ENCODE measurements at places on chromosomes 11 and 22.

DNA sequence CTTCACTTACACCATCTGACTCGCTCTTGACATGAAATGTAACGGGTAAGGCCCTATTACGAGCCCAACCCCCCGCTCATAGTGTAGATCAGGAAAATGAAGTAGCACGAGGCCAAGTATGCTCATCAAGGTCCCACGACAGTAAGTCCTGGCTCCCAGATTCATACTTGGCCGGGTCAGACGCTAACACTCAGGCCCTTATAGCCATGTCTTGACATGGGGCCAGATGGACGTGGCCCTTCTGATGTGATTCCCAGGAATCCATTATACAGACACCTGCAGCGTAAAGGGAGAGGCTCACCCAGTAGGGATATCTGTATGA lies 175.1 kb downstream of the CEP164 start:
- no peak overlapping the region for H3K4me3 ChIP-seq
- H3K27me3 ChIP-seq, result peaks cover 70% of the 10 kb centered on the region
- H3K4me1 ChIP-seq, result no peaks in the 10 kb centered on the region
- no peak for DNase-seq

- H3K36me3 ChIP-seq, result peaks cover 33% of the 10 kb centered on the region
- no peaks in the 10 kb centered on the region for H3K27me3 ChIP-seq
- peak overlapping the region; percentile 95 for H3K4me3 ChIP-seq
- H3K27ac ChIP-seq, result peak overlapping the region; percentile 22
- H3K4me1 ChIP-seq, result peaks cover 76% of the 10 kb centered on the region
Measured at GRCh38 chr11:102448869-102449224, 3.7 kb downstream of the TMEM123 start.

DNA sequence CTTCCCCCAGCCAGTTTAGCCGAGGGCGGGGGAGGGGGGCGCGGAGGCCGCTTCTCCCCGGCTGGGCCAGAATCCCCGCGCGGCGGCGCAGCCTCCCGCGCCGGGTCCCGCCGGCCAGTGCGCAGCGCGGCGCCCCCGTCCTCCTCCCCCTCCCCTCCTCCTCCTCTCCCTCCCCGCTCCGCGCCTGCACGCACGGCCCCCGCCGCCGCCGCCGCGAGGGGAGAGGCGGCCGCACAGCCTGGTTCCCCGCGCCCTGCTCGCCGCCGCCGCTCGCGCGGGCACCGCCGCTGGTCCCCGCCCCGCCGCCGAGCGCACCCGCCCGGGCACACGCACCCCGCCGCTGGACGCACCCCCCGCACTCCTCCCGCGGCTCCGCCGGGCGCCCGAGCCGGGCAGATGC lies at the start of gene FLRT1:
Gene FLRT1 (plus strand): TSS at position 356 of the 400 bp plus-strand sequence. CDS start 80,337 bp downstream, outside the sequence.
- peaks cover 52% of the 10 kb centered on the region for H3K27me3 ChIP-seq
- peak within 1 kb of the TSS; percentile 64 for H3K4me3 ChIP-seq
- peaks cover 1% of the 10 kb centered on the region for H3K36me3 ChIP-seq
- no peak within 1 kb of the TSS for H3K27ac ChIP-seq

DNA sequence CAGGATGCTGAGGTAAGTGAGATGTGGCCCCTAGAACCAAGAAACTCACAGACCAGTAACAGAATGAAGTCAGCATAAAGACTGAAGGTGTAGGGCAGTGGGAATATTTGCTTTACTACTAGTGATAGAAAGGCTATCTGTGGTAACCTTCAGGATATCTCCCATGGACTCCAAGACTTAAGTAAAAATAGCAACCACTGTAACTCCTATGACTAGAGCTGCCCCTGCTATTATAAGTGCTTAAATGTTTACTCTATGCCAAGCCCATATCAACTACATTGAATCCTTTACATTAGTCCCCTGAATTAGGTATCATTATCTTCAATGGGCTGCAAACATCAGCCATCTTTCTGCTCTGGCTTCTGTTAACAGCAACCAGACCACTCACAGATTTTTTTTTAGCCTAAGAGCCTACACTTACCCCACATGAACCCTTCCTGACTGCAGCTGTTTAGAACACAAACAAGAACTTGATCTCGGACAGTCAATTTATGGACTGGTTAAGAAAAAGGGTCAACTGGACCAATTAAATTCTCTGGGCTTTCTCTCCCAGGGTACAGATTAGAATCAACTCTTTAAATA lies 335.1 kb upstream of the API5 start:
- no peaks in the 10 kb centered on the region for H3K27me3 ChIP-seq
- H3K4me3 ChIP-seq, result no peak overlapping the region

GRCh38 chr22:29351042-29351441 lies 35.5 kb upstream of the RASL10A start:
- no peaks in the 10 kb centered on the region for H3K4me1 ChIP-seq
- no peak for DNase-seq
- H3K27me3 ChIP-seq, result no peaks in the 10 kb centered on the region
- H3K27ac ChIP-seq, result no peak overlapping the region

All from central memory CD8-positive, alpha-beta T cell (primary cell).